ENCODE measurements at places on chromosomes 7 and 10. TPM values are rescaled to one million over a fixed set of nuclear protein-coding genes. Genes with fewer than 3 reads are reported as not detected.

GRCh38 chr7:105703207-105703930, 122.1 kb upstream of the EFCAB10 start:
- no peak overlapping the region for H3K27ac ChIP-seq
- H3K4me3 ChIP-seq: no peak overlapping the region
- DNase-seq: no peak
- H3K4me1 ChIP-seq: peaks cover 7% of the 10 kb centered on the region

CYP3A4 gene
- 1.8 TPM for total RNA-seq

DNA sequence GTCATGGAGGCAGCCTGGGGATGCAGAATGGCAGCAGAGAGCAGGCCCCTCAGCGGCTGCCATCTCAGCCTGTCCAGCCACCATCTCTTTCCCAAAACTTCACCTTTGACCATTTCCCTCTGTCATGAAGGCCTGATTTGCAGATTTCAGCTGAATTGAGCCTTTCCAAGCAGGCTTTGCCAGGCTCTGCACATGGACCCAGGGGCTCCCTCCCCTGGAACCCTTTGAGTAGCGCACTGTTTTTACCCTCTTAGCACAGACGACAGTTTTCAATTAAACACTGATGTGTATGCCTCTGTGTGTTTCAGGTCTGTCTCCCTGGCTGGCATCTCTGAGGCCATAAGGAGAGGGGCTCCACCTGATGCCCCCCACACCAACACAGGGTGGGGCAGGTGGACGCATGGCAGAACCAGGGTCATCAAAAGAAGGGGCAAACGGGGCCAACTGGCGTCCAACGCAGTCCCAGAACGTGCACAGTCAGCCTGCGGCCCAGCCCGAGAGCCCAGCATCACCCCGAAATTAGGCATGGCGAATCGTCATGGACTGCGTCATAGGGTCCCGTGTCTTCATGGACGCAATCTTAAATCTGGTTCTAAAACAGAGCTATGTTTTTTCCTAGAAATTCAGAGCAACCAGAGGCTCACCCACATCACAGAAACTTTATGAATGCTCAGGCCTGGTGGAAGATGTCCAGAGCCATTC, 185.0 kb upstream of the TCERG1L start:
- no peaks in the 10 kb centered on the region for H3K4me1 ChIP-seq
- H3K27ac ChIP-seq: no peak overlapping the region
- no peaks in the 10 kb centered on the region for H3K36me3 ChIP-seq
- no peak overlapping the region for H3K4me3 ChIP-seq
- DNase-seq: no peak

KCND2 gene
- total RNA-seq: 6.1 TPM

TDRD1 gene
- total RNA-seq: 25.7 TPM

PRKAR2B gene
- total RNA-seq: 81.8 TPM
